Prostate gland (tissue), 2 donors: ENCODE measurements at places on chromosomes 1 and 21. TPM values are rescaled to one million over a fixed set of nuclear protein-coding genes. Genes with fewer than 3 reads are reported as not detected.

GRCh38 chr1:101205457-101205856 is 31.4 kb upstream of the S1PR1 start:
- no peaks in the 10 kb centered on the region for H3K4me1 ChIP-seq
- H3K36me3 ChIP-seq: no peaks in the 10 kb centered on the region
- no peak overlapping the region for H3K27ac ChIP-seq

- H3K27ac ChIP-seq: no peak overlapping the region
- H3K36me3 ChIP-seq: no peaks in the 10 kb centered on the region
- DNase-seq: no peak
- H3K4me1 ChIP-seq: no peaks in the 10 kb centered on the region
- no peak overlapping the region for H3K4me3 ChIP-seq
Measured at GRCh38 chr1:238552271-238552670, 661.5 kb upstream of the ZP4 start.

- H3K4me3 ChIP-seq: no peak overlapping the region
- no peak for DNase-seq
- no peaks in the 10 kb centered on the region for H3K4me1 ChIP-seq
- H3K27me3 ChIP-seq: no peaks in the 10 kb centered on the region
- no peaks in the 10 kb centered on the region for H3K36me3 ChIP-seq
Measured at GRCh38 chr21:44524414-44525371, 15.3 kb downstream of the KRTAP10-1 start.

The UMODL1 gene
- 0.14 TPM for total RNA-seq

- no peaks in the 10 kb centered on the region for H3K27me3 ChIP-seq
- H3K27ac ChIP-seq: no peak overlapping the region
- no peaks in the 10 kb centered on the region for H3K4me1 ChIP-seq
- H3K36me3 ChIP-seq: no peaks in the 10 kb centered on the region
- no peak overlapping the region for H3K4me3 ChIP-seq
- no peak for DNase-seq
Measured at GRCh38 chr1:63463248-63463647, 59.8 kb downstream of the ITGB3BP start.

- no peaks in the 10 kb centered on the region for H3K27me3 ChIP-seq
- DNase-seq: no peak
- H3K4me3 ChIP-seq: no peak overlapping the region
- no peak overlapping the region for H3K27ac ChIP-seq
- peaks cover 16% of the 10 kb centered on the region for H3K4me1 ChIP-seq
Measured at GRCh38 chr1:36166938-36167905, 11.3 kb downstream of the MAP7D1 start.

- peaks cover 9% of the 10 kb centered on the region for H3K4me1 ChIP-seq
- H3K27me3 ChIP-seq: no peaks in the 10 kb centered on the region
- no peak for DNase-seq
Measured at GRCh38 chr1:27598902-27599528, 4.9 kb downstream of the AHDC1 start.

DNA sequence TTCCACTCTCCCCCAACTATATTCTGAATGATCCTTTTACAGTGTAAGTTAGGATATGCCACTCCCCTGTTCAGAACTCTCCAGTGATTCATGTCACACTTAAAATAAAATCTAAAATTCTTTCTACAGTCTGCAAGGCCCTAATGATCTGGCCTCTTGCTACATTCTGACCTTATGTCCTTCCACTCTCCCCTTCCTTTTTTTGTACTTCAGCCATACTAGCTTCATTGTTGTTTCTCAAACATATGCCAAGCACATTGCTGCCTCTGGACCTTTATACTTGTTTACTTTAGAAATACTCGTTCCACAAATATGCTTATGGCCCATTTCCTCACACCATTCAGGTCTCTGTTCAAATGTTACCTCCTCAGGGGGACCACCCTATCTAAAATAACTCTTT is 14.8 kb upstream of the PSMA5 start:
- H3K4me1 ChIP-seq: no peaks in the 10 kb centered on the region
- no peak overlapping the region for H3K4me3 ChIP-seq
- no peak overlapping the region for H3K27ac ChIP-seq
- H3K27me3 ChIP-seq: no peaks in the 10 kb centered on the region

DNA sequence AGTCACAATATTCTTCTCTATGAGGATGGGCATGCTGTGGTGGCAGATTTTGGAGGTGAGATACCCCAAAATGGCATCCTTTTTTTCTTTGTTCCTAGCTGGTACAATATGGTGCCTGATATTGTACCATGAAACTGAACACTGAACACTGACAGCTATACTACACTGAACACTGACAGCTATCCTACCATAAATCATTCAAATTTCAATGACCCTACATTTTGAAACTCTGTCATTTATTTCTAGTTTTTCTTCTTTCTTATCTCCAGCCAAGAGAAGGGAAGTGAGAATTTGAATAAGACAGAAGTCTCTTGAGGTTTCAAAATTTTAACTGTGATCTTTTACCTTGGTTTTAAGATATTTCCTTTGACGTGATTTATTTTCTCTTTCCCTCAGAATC is 76.3 kb downstream of the LRRC53 start:
- no peaks in the 10 kb centered on the region for H3K4me1 ChIP-seq
- H3K36me3 ChIP-seq: no peaks in the 10 kb centered on the region
- H3K4me3 ChIP-seq: no peak overlapping the region

- H3K27ac ChIP-seq: no peak overlapping the region
- no peak for DNase-seq
- H3K4me3 ChIP-seq: no peak overlapping the region
- H3K27me3 ChIP-seq: no peaks in the 10 kb centered on the region
- H3K36me3 ChIP-seq: peaks cover 27% of the 10 kb centered on the region
Measured at GRCh38 chr1:21229246-21230000, 52.7 kb upstream of the EIF4G3 start.

The C1orf94 gene
- 2.3 TPM for total RNA-seq

The ST6GALNAC3 gene
- 0.80 TPM for total RNA-seq

DNA sequence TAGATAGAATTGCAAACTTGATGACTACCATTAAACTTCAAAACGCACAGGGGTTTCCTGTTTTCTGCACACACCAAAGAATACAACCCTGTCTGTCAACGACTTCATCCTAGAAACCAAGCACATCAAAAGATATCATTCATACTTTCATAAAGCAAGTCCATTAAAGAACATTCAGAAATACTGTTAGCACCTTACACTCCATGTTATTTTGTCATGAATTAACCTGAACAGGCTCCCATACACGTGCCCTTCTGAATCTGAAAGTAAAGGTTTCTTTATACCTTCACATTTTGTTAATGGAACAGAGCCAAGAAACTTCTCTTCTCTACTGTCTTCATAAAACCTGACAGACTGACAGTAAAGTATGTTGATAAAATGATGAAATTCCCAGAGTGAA is 46.1 kb downstream of the PUM1 start:
- no peaks in the 10 kb centered on the region for H3K27me3 ChIP-seq
- H3K4me3 ChIP-seq: no peak overlapping the region
- no peak overlapping the region for H3K27ac ChIP-seq
- H3K36me3 ChIP-seq: no peaks in the 10 kb centered on the region
- peaks cover 10% of the 10 kb centered on the region for H3K4me1 ChIP-seq
- no peak for DNase-seq

The NIBAN1 gene
- 47.3 TPM for total RNA-seq
